ENCODE measurements at places on chromosomes 5 and 9. TPM values are rescaled to one million over a fixed set of nuclear protein-coding genes. Genes with fewer than 3 reads are reported as not detected.
A peak's percentile ranks its signal among the peaks of the same experiment; 100 is the strongest.

ZFP2 gene
- 0.30 TPM for total RNA-seq

DNA sequence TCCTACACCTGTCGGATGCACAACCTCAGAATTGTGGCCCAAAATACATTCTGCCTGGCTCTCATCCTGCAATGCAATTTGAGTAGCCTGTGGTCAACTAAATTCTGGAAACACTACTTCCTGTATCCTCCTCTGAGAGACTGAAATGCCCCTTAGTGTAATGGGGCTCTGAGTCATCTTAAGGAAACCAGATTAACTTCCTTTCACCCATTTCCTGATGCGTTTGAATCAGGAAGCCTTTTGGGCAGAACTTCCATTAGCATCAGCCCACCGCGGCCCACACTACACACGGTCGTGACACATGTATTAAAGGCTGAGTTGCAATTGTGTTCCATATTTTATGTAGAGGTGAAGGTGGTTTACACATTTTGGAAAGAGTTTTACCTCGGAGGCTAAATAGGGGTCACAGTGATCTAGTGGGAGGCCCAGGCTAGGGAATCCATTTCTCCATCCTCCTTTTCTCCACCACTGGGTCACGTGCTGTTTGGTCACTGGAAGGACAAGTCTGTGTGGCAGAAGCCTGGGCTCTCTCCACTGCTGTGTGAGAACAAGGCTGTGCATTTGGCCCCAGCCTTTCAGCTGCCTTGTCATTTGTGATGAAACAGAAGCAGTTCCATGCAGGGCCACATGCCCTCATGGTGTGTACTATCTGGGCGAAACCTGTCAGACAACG, 55.9 kb downstream of the DAP start:
- no peak overlapping the region for H3K4me3 ChIP-seq
- DNase-seq: no peak
- peaks cover 9% of the 10 kb centered on the region for H3K36me3 ChIP-seq
- no peaks in the 10 kb centered on the region for H3K27me3 ChIP-seq
- H3K27ac ChIP-seq: no peak overlapping the region

DNA sequence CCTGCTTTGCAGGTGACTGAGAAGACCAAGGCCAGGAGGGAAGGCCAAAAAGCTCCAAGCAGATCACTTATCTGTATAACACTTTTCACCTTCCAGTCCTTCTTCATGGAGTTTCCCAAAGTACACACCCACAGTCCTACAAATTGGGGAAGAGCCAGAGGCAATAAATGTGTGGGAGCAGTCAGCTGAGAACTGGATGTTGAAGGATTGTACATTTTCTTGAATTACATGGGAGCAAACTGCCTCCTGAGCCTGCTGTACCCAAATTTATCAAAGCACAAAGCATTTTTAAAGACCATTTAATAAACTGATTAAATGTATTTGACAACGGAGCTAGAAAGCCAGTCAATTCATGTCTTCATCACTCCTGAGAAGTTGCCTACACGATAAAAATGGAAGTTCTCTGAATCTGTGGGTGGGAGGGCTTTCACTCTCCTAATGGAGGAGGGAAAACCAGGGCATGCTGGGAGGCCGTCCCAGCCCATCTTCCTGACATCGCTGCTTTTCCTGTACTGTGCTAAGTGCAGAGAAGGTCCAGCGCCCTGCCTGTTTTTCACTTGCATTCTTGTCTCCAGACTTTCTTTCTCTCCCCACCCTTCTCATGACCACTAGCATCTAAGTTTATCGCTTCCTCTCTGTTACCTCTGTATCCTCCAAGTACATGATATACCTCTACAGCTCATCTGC, 79.0 kb downstream of the KCNIP1 start:
- no peak for DNase-seq

DNA sequence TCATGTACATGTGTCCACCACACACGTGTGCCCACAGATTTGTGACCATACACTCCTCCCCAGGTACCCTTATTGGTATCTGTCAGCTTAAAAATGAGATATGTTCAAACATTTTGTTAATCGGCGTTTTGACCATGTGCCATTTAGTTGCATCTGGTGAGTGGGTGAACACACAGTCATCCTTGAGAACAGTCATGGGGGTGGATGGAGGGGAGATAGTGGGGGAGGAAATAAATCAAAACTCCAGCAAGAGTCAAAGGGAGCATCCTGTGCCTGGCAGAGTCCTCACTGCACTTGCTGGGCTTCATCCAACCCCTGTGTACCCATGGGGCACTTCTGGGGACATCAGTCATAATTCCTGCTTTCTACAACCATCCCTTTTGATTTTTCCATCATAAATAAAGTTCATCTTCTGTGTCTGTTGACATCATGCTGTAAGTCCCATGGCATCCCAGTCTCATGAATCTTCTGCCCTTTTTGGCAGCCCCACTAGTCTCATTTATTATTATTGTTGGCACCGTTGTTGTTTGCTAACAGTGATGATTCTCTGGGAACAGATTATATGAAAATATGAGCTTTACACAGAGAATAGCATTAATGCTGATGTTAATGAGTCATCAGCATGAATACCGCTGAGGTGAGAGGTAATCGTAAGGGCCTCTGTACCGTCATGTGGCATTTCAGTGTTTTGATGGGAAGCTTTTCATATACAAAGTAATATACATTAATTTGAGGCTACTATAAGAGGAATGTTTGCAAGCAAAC, 24.4 kb upstream of the CLK4 start:
- no peaks in the 10 kb centered on the region for H3K27me3 ChIP-seq
- H3K27ac ChIP-seq: no peak overlapping the region
- DNase-seq: no peak

DNA sequence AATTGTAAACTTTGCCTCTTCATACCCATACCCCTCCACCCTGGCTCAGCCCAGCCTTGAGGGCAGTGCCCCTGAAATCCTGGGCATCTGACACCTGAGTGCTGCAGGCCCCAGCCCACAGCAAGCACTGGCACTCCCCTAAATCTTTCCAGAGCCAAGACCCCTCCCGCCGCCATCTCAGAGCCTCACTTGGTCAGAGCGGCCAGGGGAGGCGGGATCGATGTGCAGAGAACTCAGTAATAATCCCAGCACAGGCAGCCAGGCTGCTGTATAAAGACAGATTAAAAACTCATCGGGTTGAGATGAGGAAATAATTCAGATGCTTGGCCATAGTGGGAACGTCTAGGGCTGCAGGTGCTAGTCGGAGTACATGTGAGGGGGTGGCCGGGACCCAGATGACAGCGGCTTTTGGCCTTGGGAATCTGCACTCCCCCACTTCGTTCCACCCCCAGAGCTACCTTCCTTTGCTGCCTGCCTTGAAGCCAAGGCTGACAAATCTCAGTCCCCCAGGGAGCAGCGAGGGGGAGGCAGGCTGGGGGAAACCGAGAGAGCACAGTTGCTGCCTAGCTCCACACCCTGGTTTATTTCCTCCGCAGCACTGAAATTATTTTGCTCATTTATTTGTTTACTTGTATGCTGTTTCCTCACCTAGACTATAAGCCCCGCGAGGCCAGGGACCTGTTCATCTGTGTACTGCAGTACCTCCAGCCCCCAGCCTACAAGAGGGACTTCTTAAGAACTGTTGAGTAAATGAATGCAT, 19.5 kb upstream of the ARAP3 start:
- no peak for DNase-seq
- peaks cover 19% of the 10 kb centered on the region for H3K4me1 ChIP-seq
- peak overlapping the region; percentile 46 for H3K4me3 ChIP-seq

- no peak for DNase-seq
- H3K27ac ChIP-seq: no peak overlapping the region
- no peaks in the 10 kb centered on the region for H3K36me3 ChIP-seq
- peaks cover 12% of the 10 kb centered on the region for H3K4me1 ChIP-seq
These were observed 9.8 kb upstream of the CCDC69 start for GRCh38 chr5:151233616-151234085.

DNA sequence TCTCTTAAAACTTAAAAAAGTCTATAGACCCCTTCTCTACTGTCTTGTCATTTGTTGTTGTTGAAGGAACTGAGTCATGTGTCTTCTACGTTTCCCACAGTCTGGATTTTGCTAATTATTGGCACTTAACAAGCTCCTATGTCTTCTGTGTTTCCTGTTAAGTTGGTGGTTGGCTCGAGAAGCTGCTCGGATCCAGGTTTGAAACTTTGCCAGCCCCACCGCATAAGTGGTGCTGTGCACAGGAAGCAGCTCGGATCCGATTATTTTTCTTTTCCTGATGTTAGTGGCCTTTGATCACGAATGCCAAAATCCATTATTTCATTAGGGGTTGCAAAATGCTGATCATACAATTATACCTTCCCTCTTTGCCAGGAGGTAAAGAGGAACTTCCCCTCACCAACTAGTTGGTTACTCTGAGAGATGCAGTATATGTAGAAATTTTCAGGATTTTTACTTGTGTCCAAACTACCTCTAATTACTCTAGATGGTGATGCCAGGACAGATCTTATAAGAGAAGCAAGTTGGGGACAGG, 186.5 kb downstream of the NSG2 start:
- H3K36me3 ChIP-seq: no peaks in the 10 kb centered on the region
- DNase-seq: no peak
- no peaks in the 10 kb centered on the region for H3K4me1 ChIP-seq
- no peak overlapping the region for H3K27ac ChIP-seq

GRCh38 chr9:3648722-3649246, 123.0 kb upstream of the RFX3 start:
- no peak overlapping the region for H3K27ac ChIP-seq
- no peaks in the 10 kb centered on the region for H3K4me1 ChIP-seq
- H3K27me3 ChIP-seq: no peaks in the 10 kb centered on the region

GRCh38 chr9:113675475-113675941, 200.6 kb upstream of the ZNF618 start:
- H3K27me3 ChIP-seq: peaks cover 2% of the 10 kb centered on the region
- no peak for DNase-seq
- H3K27ac ChIP-seq: no peak overlapping the region
- no peaks in the 10 kb centered on the region for H3K36me3 ChIP-seq
- no peaks in the 10 kb centered on the region for H3K4me1 ChIP-seq

DNA sequence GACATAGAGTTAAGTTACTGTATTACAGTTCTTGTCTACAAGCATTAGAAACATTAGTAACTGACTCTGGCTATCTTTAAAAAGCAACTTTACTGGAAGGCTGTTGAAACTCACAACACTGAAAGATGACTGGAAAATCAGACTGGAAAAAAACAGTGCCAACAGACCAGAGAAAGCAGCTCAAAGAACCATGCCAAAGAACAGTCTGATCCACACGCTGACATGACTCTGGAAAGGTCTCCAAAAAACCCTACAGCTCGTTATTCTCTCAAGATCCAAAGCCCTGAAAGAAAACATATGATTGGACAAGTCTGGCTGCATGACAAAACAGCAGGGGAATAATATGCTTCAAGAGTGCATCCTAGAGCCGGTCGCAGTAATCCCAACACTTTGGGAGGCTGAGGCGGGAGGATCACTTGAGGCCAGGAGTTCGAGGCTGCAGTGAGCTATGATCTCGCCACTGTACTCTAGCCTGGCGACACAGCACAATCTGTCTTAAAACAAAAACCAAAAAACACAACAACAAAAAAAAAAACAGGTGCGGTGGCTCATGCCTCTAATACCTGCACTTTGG, 5.6 kb downstream of the GOLPH3 start:
- H3K4me1 ChIP-seq: peaks cover 39% of the 10 kb centered on the region
- H3K4me3 ChIP-seq: peak overlapping the region; percentile 6
- H3K27ac ChIP-seq: no peak overlapping the region
- peaks cover 41% of the 10 kb centered on the region for H3K36me3 ChIP-seq

DNA sequence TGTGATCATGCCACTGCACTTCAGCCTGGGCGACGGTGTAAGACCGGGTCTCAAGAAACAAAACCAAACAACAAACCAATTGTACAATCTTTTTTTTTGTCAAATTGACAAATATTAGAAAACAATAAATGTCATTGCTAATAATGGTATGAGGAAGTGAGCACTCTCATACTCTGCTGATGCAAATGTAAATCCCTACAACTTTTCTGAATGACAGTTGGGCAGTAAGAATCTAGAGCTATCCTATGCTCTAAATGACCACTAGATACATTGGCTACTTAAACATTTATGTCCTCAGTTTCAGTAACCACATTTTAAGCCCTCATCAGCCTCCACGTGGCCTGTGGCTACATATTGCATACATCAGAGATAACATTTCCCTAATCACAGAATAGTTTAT, 256.2 kb downstream of the FER start:
- no peak overlapping the region for H3K4me3 ChIP-seq
- no peaks in the 10 kb centered on the region for H3K4me1 ChIP-seq
- no peak for DNase-seq

DNA sequence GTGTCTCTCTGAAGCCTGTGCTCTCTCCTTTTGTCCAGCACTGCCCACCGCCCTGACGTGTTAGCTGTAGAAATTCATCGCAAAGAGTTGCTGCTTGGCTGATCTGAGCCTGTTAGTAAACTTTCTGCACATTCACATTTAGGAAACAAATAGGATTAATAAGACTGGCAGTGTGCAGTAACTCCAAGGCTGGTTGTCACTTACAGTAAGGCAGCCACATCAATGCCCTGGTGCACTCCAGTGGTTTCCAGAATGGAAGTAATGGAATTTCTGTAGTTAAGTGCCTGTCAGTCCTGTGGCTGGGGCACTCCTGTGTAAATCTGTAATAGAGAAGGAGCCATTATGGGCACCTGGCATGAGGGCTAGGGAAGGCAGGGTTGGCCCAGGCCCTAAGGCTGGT, 70.6 kb downstream of the DOCK2 start:
- no peaks in the 10 kb centered on the region for H3K4me1 ChIP-seq
- DNase-seq: no peak
- H3K27ac ChIP-seq: no peak overlapping the region
- H3K27me3 ChIP-seq: no peaks in the 10 kb centered on the region

GRCh38 chr9:116030517-116030916, 123.1 kb upstream of the PAPPA start:
- no peak overlapping the region for H3K27ac ChIP-seq
- H3K4me3 ChIP-seq: no peak overlapping the region
- H3K27me3 ChIP-seq: no peaks in the 10 kb centered on the region
- H3K4me1 ChIP-seq: no peaks in the 10 kb centered on the region

DNA sequence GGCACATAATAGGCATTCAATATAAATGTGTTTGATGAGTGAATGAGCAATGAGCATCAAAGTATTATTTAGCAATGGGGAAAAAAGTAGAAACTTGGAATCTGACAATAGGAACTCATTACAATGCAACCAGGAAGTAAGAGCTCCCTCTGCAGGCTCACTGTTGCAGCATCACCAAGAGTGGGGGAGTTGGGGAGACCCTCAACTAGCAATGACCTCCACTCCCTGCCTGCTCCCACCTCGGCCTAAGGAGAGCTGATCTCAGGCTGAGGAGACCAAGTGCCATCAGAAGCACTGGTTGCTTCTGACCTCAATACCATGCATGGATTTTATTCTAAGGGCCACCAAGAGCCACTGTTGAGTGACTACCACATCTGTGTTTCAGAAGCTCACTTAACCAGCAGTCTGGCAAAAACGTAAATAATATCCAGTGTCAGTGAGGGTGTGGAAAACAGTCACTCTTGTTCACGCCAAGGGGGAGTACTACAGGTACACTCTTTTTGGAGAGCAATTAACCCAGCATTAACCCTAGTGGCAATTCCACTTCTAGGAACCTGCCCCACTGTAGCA, 8.0 kb downstream of the VDAC1 start:
- H3K4me3 ChIP-seq: no peak overlapping the region
- H3K4me1 ChIP-seq: peaks cover 9% of the 10 kb centered on the region
- H3K36me3 ChIP-seq: peaks cover 3% of the 10 kb centered on the region
- no peak for DNase-seq
- H3K27ac ChIP-seq: no peak overlapping the region
